ENCODE measurements at places on chromosomes 5 and 9.

GRCh38 chr9:127846443-127847177 is 7.8 kb downstream of the ENG start:
- DNase-seq, result no peak

GRCh38 chr5:179906795-179907555 is 722 bp downstream of the TBC1D9B start:
- no peak for DNase-seq

GRCh38 chr5:142109331-142110045 is 909 bp downstream of the NDFIP1 start:
- DNase-seq, result no peak

GRCh38 chr5:146055432-146055831 is 49.9 kb downstream of the PLAC8L1 start:
- no peak for DNase-seq

DNA sequence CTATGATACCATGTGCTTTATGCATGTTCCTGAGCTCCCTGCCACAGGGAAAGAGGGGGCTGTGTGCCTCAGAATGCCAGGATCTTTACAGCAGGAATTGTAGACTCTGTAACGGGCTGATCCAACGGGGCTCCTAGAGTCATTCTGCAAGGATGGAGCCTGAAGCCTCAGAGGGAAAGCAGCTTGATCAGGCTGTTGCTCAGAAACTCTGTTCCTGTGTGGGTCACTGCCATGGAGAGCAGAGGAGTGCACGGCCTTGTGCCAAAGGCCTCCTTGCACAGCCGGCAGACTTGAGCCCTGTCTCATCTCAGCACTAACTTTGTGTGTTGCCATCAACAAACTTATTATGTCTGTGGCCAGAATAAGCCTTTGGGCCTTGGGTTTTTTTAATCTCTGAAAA is 51.8 kb downstream of the AMBP start:
- DNase-seq, result no peak

DNA sequence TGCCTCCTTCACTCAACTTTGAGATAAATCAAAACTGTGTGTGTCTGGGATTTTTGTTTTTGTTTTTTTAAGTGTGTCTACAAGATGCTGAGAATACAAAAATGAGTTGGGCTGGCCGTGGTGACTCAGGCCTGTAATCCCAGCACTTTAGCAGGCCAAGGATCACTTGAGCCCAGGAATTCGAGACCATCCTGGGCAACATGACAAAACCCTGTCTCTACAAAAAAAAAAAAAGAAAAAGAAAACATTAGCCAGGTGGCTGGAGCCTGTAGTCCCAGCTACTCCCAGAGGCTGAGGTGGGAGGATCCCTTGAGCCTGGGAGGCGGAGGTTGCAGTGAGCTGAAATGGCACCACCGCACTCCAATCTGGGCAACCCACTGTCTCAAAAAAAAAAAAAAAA is 21.0 kb downstream of the HNRNPK start:
- no peak for DNase-seq

DNA sequence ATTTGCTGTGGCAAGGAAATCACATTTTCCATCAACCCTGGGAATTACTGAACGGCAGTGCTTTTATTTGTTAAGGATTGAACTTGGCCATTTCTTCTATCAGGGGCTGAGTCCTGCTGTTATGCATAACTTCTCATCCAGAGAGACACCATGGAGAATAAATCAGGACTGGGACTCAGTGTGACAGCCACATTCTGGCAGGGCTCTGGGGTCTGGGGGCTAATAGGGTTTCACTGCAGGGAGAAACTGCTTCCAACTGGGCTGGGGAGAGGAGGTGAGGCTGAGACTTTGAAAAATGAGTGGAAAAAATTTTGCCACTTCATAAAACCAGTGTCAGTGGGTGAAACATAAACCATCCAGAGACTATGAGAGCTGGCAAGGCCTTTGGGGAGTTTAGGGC is 95.7 kb upstream of the ALDH1B1 start:
- no peak for DNase-seq

- DNase-seq, result no peak
These were observed 84.5 kb downstream of the FGF1 start for GRCh38 chr5:142601432-142601831.

GRCh38 chr5:132751444-132751843 is 4.2 kb downstream of the CCNI2 start:
- DNase-seq, result no peak
